GM23248 (cell line): ENCODE measurements at places on chromosomes 7 and 10. TPM values are rescaled to one million over a fixed set of nuclear protein-coding genes. Genes with fewer than 3 reads are reported as not detected.

Gene IPMK
- 6.6 and 7.0 TPM in 2 replicates for total RNA-seq

Gene TAC1
- not detected in 2 replicates for total RNA-seq

Gene GRID2IP
- not detected in 2 replicates for total RNA-seq

Gene AGR3
- not detected in 2 replicates for total RNA-seq

Gene NEUROD6
- not detected in 2 replicates for total RNA-seq
